ENCODE measurements at places on chromosomes 5 and 9.

- no peak for DNase-seq
Observed at GRCh38 chr5:154110716-154111115, 71.9 kb downstream of the MFAP3 start.

- DNase-seq, result no peak
Observed at GRCh38 chr5:132444061-132444460, 46.5 kb downstream of the IRF1 start.

- no peak for DNase-seq
Observed at GRCh38 chr5:64971513-64971912, 202.8 kb downstream of the CWC27 start.

DNA sequence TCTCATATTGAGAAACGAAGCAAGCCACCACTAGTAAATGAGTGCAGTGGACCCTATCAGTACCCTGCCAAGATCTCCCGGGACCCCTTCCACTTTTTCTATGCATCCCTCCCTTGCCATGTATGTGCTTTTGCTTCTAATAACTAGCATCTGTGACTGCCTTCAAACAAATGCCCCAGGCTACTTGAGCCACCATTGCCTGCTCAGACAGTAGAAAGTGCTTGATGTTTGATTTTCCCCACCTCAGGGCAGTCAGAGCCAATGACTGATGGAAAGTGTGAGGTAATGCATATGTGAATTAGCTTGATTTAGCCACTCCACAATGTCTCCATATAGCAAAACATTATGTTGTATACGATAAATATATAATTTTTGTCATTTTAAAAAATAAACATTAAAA, 797.3 kb upstream of the ACO1 start:
- DNase-seq, result no peak

GRCh38 chr9:93357649-93358048, 93.8 kb upstream of the FAM120A start:
- DNase-seq, result no peak

GRCh38 chr9:108468364-108468763, 387.4 kb downstream of the ACTL7B start:
- DNase-seq, result no peak

GRCh38 chr9:36471359-36471758, 71.3 kb upstream of the RNF38 start:
- no peak for DNase-seq

DNA sequence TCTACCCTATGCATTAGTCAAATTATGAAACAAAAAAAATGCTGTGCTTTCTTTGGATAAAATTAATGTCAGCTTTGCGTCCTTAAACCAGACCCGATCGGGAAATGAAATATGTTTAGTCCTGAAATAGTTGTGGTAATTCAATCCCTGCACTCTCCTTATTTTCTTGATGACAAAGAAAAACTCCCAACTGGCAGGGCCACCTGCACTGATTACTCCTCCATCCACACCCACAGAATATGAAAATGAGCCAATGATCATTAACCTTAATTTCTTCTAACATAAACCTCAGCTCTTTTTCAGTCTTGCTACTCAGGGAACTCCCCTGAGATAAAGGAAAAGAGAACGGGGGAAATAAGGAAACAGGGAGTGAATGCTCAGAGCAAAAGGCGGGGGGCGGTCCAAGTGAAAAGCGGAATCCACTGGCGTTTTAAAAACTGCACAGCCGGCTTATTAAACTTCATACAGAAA, 245.3 kb downstream of the BNC2 start:
- no peak for DNase-seq

- DNase-seq, result no peak
Observed at GRCh38 chr9:120336021-120336752, 243.8 kb downstream of the CDK5RAP2 start.

DNA sequence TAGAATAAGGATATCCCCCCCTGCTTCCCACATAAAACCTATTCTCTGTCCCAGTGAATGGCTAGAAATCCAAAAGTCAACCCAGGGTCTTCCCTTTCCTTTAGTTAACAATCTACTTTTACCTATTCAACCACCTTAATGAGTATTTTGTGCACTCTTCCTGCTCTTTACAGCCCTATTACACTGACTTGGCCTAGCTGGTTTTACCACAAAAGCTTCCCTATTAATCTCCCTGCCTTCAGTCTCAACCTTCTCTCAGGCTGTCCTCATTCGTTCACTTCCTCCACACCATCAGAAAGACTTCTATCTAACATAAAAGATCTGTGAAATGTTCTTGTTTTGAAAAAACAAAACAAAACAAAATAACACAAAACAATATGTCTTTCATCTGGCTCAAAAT, 16.2 kb downstream of the CTNNAL1 start:
- no peak for DNase-seq

- DNase-seq, result no peak
Observed at GRCh38 chr9:1460143-1460769, 410.1 kb downstream of the DMRT2 start.

- no peak for DNase-seq
Observed at GRCh38 chr5:143025971-143026370, 255.8 kb downstream of the ARHGAP26 start.

DNA sequence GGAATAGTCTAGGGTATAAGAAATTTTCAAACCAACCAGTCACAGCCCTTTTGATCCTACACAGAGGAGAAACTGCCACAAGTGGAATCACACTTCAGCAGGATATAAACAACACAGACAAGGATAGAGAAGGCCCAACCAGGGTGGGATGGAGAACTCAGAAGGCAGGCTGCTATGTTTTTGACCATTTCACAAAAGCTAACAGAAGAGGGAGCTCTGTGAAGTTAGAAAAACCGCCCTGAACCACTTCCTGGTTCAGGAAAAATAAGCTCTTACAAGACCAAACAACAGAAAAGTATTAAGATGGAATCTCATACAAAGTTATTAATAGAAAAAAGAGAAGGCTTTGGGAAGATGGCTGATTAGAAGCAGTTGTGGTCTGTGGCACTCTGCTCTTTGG, 960 bp upstream of the IFNB1 start:
- DNase-seq, result no peak

DNA sequence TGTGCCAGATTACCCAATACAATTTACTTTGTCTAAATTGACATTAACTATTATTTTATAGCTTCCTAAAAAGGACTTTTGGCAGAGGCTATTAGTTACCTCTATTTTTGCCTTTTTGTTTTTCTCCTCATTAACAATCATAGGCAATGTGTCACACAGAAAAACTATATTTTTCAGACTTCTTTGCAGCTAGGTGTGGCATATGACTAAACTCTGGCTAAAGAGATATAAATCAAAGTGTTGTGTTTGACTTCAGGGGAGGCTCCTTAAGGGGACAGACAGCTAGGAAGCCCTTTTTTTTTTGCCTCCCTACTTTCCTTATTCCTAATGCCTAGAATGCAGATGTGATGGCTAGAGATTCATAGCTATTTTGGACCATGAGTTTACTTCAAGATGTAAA, 19.7 kb upstream of the GCNT4 start:
- no peak for DNase-seq

DNA sequence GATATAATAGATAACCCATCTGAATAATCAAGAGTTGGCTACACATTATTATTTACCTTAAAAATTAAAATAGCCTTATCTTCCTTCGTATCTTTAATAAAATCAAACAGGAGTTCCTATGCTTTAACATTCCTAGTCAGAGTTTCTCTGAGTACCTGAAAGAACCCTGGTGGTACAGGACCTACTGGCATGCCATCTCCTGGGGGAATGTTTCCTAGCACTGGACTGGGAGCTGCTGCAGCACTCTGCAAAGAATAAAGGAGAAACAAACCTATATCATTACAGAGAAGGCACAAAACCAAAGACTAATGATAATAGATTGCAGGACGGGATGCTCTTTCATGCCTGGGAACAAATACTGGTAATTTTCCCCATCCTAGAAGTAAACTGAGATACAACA, 119.5 kb upstream of the ACOT12 start:
- no peak for DNase-seq

DNA sequence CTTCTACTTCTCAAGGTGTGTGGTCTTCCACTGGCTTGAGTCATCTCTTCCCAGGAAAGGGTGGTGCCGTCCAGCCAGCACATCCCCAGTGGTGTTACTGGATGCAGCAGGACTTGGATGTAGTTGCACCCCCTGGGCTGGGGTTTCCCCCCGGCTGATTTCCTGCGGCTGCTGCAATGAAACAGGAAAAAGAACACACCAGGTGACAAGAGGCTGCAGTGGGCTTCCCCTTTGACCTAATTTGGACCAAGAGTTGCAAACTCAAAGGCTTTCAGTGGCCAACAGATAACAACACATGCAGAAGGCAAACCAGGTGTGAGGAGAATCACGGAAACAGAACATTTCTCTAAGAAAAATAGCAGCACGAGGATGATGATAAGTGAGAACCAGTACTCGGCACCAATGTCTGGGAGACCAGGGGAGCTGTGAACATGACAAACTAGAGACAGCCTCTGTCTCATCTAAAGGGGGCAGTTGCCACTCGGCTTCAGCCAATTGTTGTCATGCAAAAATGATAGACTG, 83.7 kb downstream of the PDE6A start:
- DNase-seq, result no peak

DNA sequence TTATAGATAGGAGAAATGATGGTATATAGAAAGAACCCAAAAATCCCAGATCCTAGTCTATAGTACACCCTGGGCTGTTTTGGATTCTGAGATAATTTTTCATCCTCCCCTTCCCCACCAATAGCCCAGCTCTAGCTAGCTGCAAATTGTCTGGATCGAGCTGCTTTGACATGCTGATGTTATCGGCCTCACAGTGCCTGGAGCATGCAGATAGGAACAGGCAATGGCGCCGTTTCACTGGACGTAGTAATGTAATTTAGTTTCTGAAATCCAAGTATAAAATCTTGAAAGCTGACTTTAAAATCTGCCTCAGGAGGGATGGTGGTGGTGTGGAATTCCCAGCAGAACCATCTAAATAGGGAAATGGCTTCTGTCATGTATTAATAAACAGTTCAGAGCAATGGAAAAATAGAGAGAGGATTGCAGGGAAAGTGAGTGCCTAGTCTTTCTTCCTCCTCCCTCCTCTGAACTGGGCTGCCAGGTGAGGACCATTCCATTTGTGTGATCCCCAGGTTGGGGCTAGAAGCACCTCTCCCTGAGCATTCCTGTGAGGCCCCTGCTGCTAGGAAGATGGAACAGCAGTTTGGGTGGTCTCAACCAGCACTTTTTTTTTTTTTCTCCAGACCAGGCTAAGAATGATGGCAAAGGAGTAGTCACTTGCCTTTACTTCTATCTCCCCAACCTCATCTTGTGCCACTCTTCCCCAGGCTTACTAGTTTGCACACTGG, 31.9 kb downstream of the FAM219A start:
- no peak for DNase-seq

DNA sequence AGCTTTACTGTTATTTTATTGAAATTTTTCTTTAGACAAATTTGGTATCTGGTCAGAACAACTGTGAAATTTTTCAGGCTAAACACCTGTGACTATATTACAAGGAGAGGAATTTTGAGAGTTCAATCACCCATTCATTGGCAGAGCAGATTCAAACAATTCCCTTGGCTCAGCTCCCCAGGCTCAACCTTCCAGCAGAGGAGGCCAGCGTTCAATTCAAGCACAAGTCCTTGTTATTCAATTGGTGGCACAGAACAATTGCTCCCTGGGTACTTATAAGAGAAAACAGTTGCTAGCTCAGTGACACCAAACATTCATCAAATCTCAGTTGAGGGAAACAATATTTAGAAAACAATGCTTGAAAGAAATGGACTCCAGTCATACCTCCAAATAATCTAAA, 83.3 kb downstream of the SUSD1 start:
- peak; percentile 18 for DNase-seq

GRCh38 chr5:174306345-174307030, 261.0 kb downstream of the NSG2 start:
- no peak for DNase-seq

- peak; percentile 71 for DNase-seq
Observed at GRCh38 chr9:18721267-18721994, 247.5 kb downstream of the ADAMTSL1 start.

DNA sequence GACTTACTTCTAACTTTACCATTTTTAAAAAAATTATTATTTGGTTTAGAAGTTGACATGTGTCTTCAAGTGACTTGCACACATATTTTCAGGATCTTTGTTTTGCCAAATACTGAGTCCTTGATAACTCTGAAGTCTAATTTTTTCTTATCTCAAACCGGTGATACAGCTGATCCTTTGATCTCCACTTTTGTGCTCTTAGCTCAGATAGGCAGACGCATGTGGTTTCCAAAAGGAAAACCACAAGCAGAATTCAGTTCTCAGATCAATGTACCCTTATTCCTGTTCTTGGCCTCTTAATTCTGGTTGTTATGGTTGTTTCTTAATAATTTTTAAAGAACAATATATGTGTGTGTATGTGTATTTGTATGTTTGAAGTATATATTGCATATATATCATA, 238.3 kb upstream of the EDIL3 start:
- no peak for DNase-seq

DNA sequence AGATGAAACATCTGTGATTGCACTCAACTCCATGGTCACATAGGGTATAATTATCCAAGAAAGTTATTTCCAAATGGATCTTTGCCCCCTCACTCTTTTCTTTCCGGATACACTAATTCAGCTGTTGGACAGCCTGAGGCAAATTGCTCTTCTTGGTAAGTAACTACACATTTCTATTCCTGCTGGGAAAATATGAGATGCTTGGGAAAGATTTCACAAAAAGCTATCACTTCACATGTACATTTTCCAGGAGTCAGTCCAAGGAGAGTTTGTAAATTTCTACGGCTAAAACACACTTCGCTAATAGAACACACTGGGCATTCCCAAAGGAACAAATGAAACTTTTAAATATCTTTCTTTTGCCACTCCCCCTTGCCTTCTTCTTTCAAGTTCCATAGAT, 123.0 kb upstream of the GRIA1 start:
- DNase-seq, result no peak

DNA sequence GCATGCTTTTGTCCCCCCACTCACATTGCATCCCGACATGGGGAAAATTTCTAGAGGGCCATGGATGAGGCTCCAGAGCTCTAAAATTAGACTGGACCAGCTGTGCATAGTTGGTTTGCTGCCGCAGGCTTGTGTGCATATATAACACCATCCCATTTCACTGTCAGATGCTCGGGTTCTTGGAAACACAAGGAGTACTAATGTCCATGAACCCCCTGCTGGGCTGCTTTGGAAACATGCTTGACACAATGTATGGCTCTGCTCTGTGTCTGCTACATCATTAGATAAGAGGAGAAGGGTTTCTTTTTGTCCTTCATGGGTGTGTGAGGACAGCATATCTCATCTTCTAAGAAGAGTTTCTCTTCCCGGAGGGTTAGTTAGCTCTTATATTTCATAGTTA, 292.1 kb upstream of the RORB start:
- no peak for DNase-seq

- DNase-seq, result no peak
Observed at GRCh38 chr5:131587541-131587940, 47.5 kb downstream of the RAPGEF6 start.
